ENCODE measurements at places on chromosomes 7 and 10. TPM values are rescaled to one million over a fixed set of nuclear protein-coding genes. Genes with fewer than 3 reads are reported as not detected.

DNA sequence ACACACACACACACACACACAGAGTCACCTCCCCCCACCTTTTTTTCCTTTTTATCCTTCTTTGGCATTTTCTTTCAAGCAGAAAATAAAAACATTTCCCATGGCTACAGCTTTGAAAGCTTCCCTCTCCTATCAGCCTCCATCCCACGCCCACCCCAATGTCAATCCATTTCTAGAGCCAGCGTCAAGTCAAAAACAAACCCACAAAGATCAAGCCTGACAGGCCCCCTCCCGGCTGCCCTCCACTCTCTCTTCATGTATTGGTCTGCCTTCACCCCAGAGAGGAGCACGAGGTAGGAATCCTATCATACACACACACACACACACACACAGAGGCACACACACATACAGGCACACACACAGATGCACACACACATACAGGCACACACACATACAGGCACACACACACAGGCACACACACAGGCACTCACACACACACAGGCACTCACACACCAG lies 8.0 kb upstream of the TNRC18 start:
- no peak for DNase-seq

DNA sequence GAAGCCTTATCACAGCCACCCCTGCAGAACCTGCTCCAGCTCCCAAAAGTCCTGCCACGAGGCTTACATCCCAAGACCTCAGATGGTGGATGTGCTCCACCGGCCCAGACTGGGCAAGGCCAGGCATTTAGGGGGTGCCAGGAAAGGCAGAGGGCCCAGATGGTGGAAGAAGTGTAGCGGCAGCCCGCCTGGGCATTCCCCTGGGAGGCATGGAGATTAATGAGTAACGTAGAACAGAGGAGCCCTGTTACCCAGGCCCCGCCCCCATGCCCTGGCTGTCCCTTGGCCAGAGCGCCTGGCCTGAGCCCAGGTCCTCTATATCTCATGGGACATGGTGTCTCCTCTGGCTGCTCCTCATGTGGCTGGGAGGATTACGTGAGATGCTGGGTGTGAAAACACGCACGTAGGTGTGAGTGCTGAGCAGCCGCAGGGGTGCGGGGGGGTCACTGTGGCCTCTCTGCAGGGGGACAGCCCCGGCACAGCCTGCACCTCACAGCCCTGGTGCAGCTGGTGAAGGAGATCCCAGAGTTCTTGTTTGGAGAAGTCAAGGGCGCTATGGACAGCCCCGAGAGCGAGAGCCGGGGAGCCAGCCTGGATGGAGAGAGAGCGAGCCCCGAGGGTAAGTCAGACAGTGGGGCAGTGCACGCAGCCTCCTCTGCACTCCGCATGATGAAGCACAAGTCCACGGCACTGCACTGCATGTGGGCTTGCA lies 52.9 kb downstream of the ZNF467 start:
- no peak for DNase-seq

GRCh38 chr7:140168816-140169215 lies 8.0 kb downstream of the KDM7A start:
- no peak for DNase-seq

GRCh38 chr10:36720895-36721294 lies 404.5 kb upstream of the ANKRD30A start:
- no peak for DNase-seq

DNA sequence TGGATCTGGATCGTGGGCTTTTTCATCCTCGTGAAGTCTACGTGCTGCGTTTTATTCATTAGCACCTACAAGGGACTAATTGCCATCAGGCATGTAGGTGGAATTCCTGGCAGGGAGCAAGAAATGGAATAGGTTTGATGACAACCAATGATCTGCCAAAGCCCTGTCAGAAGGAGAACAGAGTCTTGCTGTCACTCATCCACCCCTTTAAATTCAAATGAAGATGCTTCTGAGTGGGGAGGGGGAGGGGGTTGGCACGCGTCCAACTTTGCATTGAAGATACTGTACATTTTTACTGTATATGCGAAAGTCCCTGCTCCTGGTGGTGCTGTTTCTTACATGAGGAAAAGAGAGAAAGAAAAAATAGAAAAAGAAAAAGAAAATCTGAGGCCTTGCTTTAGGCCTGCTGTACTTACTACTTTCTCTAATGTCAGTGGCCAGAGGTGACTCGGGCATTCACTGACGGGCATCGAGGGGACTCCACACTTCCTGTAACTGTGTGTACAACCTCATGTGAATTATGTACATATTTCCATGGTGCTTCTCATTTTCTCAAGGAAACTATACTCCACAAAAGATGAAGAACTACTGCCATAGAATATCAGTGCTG lies 569.1 kb downstream of the INHBA start:
- DNase-seq = no peak

DNA sequence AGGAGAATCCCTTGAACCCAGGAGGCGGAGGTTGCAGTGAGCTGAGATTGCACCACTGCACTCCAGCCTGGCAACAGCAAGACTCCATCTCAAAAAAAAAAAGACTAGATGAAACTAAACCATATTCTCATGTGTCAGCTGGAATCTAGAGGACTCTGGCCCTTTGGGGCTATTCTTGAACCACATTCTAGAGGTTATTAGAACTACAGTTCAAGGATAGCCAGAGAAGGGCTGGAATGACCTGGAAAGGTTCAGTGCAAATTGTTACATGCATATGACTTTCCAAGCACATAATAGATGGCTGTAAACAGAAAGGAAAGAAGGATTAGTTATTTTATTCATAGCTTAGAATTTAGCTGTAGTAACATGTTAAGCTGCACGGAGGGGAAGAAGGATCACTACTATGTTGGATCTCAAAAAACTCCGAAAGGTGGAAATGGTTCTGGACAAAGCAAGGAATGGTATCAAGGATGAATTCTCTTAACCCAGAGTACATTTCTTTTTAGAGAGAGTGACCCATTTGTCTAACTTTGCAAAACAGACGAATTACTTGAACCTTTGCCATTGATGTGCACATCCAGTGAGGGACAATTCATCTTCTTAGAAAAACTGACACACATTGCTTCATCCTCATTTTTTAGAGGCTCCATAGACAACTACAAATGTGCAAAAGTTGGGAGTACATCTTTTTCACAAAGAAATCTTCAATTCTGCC lies 124.0 kb upstream of the SAMD8 start:
- no peak for DNase-seq

DNA sequence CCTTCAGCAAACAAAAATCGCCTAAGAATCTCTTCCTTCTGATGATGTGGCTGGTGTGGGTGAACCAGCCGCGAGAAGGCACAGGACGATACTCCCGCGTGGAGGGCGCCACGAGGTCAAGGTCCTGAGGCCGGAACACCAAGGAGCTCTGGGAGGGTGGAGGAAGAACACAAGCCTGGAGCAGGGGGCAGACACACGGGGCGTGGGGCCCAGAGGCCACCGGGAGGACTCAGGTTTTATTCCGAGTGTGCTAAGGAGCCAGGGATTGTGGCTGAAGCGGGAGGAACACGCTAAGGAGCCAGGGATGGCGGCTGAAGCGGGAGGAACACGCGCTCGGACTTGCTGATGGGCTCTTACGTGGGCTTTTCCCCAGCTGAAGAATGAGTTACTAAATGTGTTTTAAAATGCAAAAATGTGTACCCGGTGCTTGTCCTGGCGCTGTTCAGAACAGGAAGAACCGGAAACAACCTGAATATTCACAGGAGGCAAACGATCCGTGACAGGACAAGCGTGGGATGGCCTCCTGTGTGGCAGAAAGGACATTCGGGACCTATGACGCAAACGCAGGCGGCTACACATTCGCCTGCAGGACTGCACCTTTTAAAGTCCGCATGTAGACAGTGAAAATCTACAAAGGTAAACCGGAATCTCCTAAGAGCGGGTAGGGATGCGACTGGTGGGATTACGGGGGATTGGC lies 64.0 kb downstream of the MAD1L1 start:
- no peak for DNase-seq

GRCh38 chr7:135253851-135254771 lies 20.5 kb downstream of the STRA8 start:
- peak; percentile 64 for DNase-seq

DNA sequence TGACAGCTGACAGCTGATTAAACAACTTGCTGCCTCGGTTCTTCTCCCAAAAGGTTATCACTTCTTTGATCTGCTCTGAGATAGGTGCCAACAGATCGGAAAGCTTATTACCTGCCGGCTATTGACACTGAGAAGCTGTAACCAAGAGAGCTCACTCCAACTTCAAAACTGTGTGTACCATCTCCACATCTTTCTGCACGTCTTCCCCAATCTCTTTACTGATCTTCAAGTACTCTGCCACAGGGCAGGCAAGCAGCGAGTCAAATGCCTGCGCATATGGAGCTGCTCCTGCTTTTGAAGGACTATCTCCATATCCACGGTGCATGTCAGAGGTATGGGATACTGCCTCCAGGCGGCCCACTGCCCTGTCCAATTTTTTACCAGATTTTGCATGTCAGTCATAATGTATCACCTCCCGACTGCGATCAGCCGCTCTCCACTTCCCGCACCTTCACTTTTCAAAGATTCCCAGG lies 352 bp upstream of the ZNF485 start:
- no peak for DNase-seq

- DNase-seq = no peak
These were observed 61.7 kb upstream of the LYZL1 start for GRCh38 chr10:29227201-29227600.

DNA sequence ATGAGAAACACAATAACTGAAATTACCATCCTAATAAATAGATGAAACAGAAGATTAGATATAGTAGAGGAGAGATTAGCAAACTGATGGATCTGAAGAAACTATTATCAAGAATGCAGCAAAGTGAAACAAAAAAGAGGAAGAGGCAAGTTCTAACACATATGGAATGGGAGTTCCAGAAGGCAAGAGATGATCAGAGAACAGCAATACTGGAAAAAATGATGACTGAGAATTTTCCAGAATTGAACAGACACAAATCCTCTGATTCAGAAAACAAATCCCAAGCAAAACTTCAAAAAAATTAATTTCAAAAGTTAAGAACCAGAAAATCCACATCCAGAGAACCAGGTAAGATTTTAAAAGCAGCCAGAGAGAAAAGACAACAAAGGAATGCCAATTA lies 20.2 kb upstream of the CYREN start:
- no peak for DNase-seq

GRCh38 chr7:108568801-108569380 lies 615 bp downstream of the THAP5 start:
- DNase-seq = no peak

GRCh38 chr7:148261996-148262688 lies 328.4 kb upstream of the C7orf33 start:
- DNase-seq = no peak

DNA sequence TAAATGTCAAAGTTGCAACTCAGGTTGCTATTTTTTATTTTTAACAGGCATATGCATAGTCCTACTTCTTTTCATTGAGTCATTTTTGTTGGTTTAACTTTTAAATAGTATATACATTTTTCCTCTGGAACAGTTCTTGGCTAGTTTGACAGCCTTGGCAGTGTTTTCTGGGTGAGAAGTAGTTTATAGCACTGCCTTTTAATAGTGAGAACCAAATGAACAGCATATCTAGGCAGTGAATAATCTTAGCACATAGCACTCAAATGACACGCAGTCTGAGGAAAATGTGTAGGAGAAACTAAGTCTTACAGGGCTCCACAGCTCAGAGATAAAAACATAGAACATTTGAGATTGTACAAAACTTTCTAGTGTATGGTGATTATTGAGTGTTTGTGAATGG lies 265.5 kb upstream of the POT1 start:
- DNase-seq = no peak

GRCh38 chr7:135359615-135360014 lies 126.0 kb downstream of the STRA8 start:
- no peak for DNase-seq

- DNase-seq = no peak
These were observed 1.0 kb upstream of the ZDHHC4 start for GRCh38 chr7:6576024-6576866.

DNA sequence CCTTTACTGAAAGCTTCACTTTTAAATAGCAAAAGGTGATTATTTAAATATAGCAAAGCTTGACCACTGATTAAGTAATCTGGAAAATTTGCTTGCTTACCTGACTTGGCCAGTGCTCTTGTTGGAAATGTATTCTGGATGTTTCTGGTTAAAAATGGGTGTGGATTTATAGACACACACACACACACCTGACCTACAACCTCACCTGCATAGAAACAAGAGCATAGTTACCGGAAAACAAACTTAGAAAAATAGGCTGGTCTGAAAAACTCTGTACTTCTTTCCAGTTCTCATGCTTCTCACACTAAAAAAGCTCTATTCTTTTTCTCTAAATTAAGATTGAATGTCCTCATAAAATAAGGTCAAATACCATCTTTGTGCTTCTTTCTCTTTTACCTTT lies at the start of gene AGR3:
AGR3 (minus strand) TSS at position 140 of the 400 bp plus-strand sequence. CDS start 3,365 bp downstream, outside the sequence.
- no peak for DNase-seq

GRCh38 chr10:129832573-129833467 lies 131.3 kb downstream of the EBF3 start:
- DNase-seq = no peak

GRCh38 chr7:46152696-46153095 lies 231.6 kb upstream of the IGFBP3 start:
- peak; percentile 26 for DNase-seq

GRCh38 chr7:30312178-30312577 lies 27.8 kb downstream of the ZNRF2 start:
- DNase-seq = no peak

GRCh38 chr10:46079831-46080585 lies 33.9 kb upstream of the MSMB start:
- no peak for DNase-seq

DNA sequence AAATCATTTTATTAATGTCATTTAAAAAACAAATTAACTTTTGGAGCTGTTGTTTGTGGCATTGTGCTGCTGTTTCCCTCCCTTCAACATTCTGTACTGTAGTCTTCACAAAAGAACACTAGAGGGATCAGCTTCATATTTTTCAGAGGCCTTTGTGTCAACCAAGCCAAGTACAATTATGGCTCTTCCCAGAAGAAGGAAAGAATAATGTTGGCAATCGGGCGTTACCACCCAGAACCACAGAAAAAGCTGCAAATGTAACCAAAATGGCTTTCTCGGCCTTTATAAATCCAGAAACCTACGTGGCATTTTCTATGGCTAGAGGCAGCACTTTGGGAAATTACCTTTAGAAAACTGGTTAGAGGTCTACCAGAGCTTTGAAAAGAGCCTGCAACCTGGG lies 98.8 kb upstream of the COL1A2 start:
- peak; percentile 53 for DNase-seq

- no peak for DNase-seq
These were observed 29.5 kb downstream of the TACC2 start for GRCh38 chr10:122018491-122018890.

Gene RHOBTB1
- 57.2 TPM for total RNA-seq

Gene TRIM73
- 0.03 TPM for total RNA-seq

Gene SORCS1
- total RNA-seq = 1.2 TPM

Gene EN2
- not detected for total RNA-seq

Gene NEURL1
- total RNA-seq = not detected

Gene SCD
- 249 TPM for total RNA-seq

Gene CPN1
- total RNA-seq = not detected

Gene PRPS1L1
- not detected for total RNA-seq

Gene STOX1
- total RNA-seq = 0.96 TPM

Gene CDHR3
- total RNA-seq = 0.10 TPM

Gene NPM3
- 96.9 TPM for total RNA-seq

Gene HOXA9
- total RNA-seq = 74.8 TPM

Gene CYP26C1
- total RNA-seq = 0.02 TPM
